Breast epithelium (tissue), 4 donors: ENCODE measurements at places on chromosomes 5 and 9. TPM values are rescaled to one million over a fixed set of nuclear protein-coding genes. Genes with fewer than 3 reads are reported as not detected.

DNA sequence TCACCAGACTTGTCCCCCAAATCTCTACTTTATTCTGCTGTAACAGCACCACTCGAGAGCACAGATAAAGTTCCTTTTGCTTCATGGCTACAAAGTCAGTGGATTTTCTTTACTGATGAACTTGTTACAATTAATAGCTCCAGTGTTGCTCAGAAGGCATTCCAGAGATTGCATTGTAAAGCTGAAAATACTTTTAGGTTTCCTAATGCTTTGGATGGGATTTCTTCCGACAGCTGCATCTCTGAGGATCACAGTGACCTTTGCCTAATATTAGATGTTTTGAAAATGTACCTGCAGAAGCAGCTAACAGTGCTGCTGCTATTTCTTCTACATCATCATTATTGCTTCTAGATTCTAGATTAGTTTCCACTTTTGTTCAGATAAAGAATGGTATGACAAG, 58.8 kb upstream of the TMEM171 start:
- no peak for DNase-seq

- DNase-seq, result no peak
Measured at GRCh38 chr9:136086213-136086881, 8.7 kb downstream of the NACC2 start.

- no peak for DNase-seq
Measured at GRCh38 chr5:1217596-1218206, 7.5 kb upstream of the SLC6A18 start.

GRCh38 chr9:69446496-69446895, 121.5 kb downstream of the ENTREP1 start:
- no peak for DNase-seq

DNA sequence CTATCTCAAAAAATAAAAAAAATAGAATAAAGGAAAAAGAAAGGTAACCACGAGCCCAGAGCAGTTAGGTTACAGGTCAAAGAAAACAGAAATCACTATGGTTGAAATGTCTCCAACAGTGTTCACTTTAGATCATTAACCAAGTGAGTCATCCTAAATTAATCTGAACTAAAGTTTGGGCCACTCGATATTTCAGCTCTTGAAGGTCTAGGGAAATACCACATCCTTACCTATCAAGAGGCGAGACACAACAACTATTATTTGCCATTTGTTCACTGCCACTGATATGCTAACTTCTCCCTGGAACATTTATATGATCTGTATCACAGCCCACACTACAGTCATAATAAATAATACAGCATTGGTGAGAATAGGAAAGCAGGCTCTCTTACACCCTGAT, 111.3 kb upstream of the NR5A1 start:
- no peak for DNase-seq

- no peak for DNase-seq
Measured at GRCh38 chr5:118554981-118555380, 433.4 kb downstream of the DTWD2 start.

DNA sequence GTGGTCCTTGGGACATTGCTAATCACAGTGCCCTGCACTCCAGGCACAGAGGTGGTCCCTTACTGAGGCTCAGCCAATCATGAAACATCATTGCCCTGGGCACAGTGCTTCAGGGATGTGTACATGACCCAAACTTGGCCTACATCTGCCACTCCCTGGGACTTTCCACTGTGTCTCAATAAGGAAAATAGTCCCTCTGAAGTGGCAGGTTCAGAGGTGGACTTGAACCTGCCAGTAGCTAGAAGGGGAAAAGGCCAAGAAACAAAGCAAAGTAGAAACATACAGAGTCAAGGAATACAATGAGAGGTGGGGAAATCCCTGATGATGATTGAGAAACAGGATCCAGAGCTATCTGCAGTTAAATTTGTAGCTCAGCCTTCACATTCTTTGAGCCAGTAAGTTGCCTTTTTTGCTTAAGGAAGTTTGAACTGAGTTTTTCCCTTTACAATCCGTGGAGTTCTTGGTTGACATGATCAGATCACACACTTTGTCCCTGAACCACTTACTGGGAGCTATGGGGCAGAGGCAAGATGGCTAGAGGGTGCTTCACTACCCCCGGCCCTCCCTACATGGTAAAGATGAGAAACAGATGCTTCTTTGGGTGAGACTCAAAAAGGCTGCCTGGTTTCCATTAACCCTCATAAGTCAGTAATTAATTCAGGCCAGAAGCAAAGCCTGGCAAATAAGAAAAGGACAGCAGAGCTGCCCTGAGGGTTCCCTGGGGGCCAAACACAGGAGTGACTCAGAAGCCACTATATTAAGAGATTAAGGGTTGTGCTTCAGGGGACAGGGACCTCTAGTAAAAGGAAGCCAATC, 57.6 kb downstream of the SH3TC2 start:
- no peak for DNase-seq

DNA sequence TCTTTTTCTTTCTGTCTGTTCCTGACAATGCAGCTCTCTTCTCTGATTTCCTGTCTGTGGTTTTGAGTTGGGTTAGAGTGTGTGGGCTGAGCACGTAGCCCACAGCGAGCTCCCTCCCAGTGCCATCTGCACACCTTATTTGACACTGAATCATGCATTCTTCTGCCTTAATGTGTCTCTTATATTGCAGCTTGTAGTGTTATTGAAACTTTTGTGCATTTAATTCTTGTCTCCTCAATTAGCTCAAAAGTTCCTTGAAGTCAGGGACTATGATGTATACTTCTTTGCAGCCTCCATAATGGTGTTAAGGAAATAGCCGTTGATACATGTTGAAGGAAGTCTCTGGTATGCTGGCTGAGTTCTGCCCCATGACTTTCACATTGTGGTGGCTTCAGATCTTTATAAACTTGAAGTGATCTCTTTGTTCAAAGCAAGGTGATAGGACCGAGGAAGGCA, 576.2 kb upstream of the CLINT1 start:
- no peak for DNase-seq

DNA sequence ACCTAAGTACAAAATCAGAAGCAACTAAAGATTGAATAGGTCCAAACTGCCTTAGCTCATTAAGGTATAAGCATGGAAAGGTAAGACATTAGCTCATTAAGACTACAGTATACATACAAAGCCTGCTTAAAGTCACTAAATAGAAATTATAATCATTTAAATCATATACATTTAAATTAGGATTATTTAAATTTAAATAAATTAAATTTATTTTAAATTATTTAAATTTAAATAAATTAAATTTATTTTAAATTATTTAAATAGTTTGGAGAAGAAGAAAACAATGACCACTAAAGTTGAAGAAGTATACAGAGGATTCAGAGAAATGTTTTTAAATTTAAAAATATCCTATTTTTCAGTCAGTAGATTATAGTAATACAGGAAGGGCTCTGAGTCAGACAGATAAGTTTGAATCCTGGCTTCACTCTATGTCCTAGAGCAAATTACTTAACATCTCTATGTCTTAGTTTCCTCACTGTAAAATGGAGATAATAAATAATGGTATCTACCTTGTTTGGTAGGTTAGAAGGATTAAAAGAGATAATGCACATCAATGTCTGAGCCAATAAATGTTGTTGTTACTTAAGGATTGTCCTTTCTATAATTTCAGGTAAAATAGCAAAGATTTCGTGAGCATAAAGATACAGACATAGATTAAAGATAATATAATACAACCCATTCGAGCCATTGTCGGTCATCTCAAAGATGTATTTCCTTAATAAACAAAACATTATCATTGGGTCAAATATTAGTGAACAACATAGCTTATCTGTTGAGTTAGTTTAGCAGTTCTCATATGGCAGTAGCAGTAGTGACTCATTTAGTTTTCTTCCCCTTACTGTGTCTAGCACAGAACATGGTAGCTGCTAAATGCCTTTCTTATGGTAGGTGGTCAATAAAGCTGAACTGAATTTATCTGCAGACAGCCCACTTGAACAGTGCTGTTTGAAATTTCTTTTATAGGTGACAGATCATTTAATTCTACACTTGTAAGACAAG, 100.6 kb downstream of the KIAA0825 start:
- no peak for DNase-seq

GRCh38 chr9:2013743-2014475, 1.2 kb upstream of the SMARCA2 start:
- no peak for DNase-seq

- DNase-seq, result no peak
Measured at GRCh38 chr5:66945389-66946349, 250.9 kb downstream of the CD180 start.

DNA sequence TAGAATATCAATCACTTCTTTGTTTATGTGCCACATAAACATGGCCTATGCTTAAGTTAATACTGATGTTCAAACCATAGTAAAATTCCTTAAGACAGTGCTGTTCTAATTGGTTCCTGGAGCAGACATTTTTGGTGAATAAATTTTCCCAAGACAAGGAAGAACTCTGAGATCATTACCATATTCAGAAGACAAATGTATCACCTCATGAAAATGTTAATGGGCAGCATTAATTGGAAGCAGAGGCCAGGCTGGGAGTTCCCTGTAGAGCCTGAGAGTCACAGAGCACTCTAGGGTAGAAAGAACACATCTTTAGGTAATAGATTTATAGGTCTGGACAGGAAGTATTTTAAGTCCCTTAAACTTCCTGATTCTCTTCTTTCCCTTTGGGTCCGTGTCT, 240.2 kb downstream of the MAN2A1 start:
- no peak for DNase-seq

GRCh38 chr9:78397045-78397444, 100.1 kb downstream of the PSAT1 start:
- no peak for DNase-seq

- no peak for DNase-seq
Measured at GRCh38 chr5:76964060-76964459, 11.2 kb downstream of the CRHBP start.

- DNase-seq, result no peak
Measured at GRCh38 chr9:133788819-133789717, 50.9 kb upstream of the SARDH start.

- DNase-seq, result no peak
Measured at GRCh38 chr5:158351485-158352125, 492.7 kb upstream of the CLINT1 start.

DNA sequence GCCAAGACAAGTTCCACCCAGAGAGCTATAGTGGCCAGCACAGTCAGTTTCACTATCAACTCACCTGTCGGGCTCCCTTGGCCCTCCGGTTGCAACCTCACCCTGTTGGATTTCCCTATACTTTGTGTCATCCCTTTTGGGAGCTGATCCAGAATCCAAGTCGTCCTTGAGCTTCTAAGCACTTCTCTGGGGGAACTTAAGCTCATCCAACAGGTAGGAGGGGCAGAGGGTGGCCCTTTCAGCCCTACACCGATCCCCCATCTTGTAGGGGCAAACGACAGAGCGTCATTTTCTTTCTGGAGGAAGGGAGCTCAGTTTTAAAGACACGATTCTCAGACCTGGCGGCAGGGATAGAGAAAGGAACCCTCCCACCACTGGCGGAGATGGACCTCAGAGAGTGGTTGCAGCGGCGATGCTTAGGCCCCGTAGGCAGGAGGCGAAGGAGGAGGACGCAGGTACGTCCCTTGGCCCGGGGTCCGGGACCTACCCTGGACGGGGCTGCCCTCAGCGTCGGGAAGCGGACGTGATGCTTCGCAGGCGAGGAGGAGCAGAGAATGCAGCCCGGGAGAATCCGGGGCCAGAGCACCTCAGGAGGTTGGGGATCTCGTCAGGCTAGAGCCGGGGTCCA, 519 bp downstream of the ZER1 start:
- peak; percentile 57 for DNase-seq

DNA sequence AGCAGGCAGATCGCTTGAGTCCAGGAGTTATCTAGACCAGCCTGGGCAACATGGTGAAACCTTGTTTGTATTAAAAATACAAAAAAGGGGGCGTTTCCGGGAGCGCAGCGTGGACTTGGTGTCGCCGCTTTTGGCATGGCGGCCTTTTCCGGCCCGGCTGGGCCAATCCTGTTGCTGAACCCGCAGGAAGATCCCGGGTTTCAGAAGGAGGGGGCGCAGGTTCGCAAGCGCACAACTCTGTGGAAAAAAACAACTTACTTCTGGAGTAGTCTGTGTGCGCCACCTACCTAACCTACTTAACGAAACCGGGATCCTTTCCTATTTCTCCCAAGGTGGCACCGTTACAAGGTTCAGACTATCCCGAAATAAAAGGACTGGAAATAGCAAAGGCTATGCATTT, 198.6 kb downstream of the MSX2 start:
- DNase-seq, result no peak

DNA sequence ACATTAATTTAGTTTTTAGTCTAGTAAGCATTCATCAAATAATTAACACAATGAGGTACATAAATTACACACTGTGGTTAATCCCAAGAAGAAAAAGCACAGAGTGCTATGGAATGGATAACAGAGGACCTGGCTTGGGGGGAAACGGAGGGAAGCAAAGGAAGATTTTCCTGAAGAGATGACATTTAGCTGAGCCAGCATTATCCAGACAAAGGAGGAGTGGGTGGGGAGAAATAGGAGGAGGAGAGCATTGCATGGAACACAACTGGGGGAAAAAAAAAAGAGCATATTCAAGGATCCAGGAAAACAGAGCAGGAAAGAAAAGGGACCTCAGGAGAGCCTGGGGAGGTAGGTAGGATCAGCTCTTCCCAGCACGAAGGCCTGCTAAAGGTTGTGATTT, 170.8 kb downstream of the DNAH5 start:
- no peak for DNase-seq

DNA sequence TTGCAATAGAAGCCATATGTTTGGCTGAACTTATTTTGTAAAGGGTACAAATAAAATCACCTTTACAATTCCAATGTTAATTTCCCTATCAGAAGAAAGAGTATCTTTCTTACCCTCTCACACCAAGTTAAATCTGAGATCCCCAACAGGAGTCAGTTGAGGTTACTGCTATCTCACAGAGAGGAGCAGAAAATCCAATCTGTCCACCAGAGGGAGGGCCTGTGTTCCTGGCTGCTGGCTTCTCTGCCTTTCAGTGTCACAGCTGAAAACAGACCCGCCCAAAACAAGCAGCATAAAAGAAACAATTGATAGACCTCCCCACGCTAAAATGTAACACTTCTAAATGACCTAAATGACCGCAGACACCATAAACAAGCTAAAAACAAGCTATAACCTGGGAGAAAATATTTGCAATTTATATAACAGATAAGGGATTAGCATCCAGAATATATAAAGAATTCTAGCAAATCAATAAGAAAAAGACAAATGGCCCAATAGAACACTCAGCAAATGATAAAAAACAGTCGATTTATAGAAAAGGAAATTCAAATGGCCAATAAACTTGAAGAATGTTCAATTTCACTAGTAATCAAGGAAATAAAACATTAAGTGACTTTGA, 24.5 kb upstream of the MVB12B start:
- DNase-seq, result no peak

GRCh38 chr5:160991205-160991604, 139.2 kb upstream of the ATP10B start:
- no peak for DNase-seq

The KIF20A gene
- 0.29 TPM for total RNA-seq

The CDC25C gene
- total RNA-seq, result 0.64 TPM

The PCDHGA5 gene
- total RNA-seq, result 9.4 TPM

The RNF183 gene
- not detected for total RNA-seq

The SGCD gene
- total RNA-seq, result 3.1 TPM

The IL31RA gene
- total RNA-seq, result not detected

The APBA1 gene
- total RNA-seq, result 6.9 TPM

The PDE8B gene
- 57.1 TPM for total RNA-seq

The ZFP37 gene
- total RNA-seq, result 5.2 TPM

The SH3TC2 gene
- 2.3 TPM for total RNA-seq

The PCDH12 gene
- total RNA-seq, result 3.5 TPM
